ENCODE measurements at places on chromosomes 3 and 15.

DNA sequence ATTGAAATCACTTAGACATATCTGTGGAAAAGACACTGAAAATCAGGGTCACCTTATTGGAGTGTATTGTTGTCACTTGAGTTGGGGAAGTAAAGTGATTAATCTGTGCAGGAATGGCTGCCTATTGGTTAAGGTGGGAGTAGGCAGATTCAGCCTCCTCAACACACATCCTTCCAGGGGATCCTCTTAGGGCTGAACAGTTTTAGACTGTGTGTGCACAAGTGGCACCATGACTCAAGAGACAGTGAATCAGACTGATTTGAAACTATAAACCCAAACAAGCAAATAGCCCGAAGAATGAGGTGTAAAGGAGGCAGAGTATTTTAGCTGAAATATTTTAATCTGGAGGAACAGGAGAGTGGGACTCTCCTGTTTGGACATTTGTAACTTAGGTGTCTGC lies 4.9 kb downstream of the ABHD17C start:
- no peak for DNase-seq

DNA sequence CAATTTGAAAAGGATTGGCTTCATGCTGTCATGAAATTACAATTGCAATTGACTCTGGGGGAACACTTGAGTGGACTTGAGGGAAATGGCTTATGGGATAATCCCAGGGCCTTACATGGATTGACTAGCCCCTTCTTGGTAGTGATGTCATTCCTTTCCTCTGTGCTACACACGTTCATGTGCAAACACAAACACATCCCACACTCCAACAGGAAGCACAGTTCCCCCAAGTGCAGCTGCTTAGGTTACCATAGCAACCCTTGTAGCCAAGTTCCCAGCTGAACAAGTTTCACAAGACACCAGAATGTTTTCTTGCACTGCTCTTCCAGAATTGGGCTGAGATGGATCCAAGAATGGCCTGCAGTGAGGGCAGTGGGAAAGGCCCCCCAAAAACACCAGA lies 217.0 kb downstream of the ZNF621 start:
- no peak for DNase-seq

GRCh38 chr15:70166506-70167087 lies 68.9 kb upstream of the TLE3 start:
- DNase-seq, result no peak

DNA sequence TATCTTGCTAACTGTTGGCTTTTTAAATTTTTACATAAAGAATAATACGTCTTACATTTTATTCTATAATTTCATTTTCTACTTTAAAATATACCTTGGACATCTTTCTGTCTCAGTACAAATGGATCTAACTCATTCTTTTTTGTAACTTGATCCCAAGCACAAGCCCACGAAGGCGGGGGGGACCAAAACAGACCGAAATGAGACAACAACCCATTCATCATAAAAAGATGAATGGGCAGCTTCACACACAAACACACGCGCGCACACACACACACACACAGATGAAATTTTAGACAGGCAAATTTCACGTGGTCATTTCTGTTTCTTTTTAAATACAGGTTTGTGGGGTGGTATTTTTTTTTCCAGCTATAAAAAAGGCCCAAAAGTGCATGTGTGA lies 271.3 kb upstream of the TOPAZ1 start:
- no peak for DNase-seq

DNA sequence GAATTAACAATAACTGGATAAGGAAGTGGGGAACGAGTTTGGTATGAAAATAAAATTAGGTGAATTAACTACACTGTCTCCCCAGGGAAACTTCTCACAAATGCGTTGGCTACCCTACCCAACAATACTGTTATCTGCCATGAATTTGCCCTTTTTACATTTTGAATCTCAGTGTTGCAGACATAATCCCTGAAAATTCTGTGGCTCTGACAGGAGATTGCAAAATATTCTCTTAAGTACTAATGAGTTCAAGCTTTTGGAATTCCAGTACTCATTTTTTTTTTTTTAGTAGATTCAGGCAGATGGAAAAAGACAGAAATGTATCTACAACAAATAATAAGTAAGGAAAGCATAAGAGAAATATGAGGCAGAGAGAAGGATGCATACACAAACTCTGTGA lies 332.6 kb downstream of the LSAMP start:
- no peak for DNase-seq

DNA sequence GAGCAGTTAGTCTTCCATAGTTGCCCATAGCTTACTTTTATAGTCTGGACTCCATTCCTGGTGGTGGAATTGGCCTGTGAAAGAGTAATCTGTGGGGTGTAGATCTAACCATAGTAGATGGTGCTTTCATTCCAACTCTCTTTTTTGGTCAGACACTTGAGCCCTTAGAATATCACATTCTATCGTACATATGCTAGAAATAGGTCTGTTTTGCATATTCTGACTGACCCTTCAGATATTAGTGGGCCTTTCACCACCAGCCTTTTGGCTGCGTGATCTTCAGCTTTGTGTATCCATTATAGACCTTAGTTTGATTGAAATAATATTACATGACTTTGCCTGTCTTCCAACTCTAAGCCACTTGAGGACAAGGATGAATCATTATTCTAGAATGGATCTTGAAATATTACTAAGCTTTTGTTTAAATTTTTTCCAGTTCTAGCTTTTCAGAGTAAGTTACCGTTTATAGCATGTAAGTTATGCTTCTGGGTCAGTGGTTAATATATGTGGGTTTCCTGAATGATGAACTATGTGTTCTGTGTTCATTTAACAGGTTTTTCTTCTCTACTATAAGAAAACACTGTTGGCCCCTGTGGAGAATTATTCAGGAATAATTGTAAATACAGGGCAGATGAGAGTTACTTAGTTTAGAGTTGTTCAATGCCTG lies 8.7 kb downstream of the RAB7A start:
- DNase-seq, result no peak

DNA sequence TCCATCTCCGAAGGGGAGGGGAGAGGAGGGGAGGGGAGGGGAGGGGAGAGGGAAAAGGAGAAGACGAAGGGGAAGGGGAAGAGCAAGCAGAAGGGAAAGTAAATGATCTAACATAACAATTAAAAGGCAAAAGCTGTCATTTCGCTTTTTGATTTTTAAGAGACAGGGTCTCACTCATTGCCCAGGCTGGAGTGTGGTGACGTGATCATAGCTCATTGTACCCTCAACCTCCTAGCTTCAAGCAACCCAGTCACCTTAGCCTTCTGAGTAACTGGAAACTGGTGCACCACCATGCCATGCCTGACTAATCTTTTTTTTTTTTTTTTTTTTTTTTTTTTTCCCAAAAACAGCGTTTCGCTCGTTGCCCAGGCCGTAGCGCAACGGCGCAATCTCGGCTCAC lies 22.6 kb downstream of the ADAM10 start:
- DNase-seq, result no peak

GRCh38 chr3:169694117-169694516 lies 30.6 kb upstream of the MECOM start:
- DNase-seq, result no peak

GRCh38 chr3:45343947-45344346 lies 44.4 kb upstream of the LARS2 start:
- no peak for DNase-seq

GRCh38 chr3:181212271-181212670 lies 222.7 kb upstream of the DNAJC19 start:
- no peak for DNase-seq

DNA sequence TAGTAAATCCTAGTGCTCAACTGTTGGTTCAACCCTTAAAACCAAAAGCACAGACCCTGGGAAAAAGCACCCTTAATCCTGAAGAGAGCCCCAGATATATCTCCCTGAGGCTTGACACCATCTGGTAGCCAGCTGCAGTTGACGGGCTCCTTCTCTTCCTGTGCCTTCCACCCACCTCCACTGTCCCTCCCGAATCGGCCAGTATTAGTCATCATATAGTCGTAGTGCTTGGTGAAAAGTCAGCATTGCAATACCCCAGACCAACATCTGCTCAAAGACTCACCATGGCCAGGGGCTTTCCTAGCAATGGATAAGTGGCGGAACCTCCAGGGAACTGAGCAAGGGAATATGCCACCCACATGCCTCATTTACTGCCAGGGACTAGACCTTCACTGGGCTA lies 125.6 kb upstream of the CRBN start:
- DNase-seq, result no peak

GRCh38 chr3:107407355-107407754 lies 30.1 kb downstream of the CCDC54 start:
- no peak for DNase-seq

- DNase-seq, result no peak
Observed at GRCh38 chr15:69804786-69805185, 292.9 kb downstream of the TLE3 start.

GRCh38 chr3:158702815-158703481 lies 29.3 kb downstream of the RARRES1 start:
- DNase-seq, result no peak
